GM23248 (cell line): ENCODE measurements at places on chromosomes 4 and X. TPM values are rescaled to one million over a fixed set of nuclear protein-coding genes. Genes with fewer than 3 reads are reported as not detected.

- peak; percentile 80 for DNase-seq
Observed at GRCh38 chr4:3041192-3042142, 32.9 kb downstream of the HTT-AS start.

GRCh38 chr4:53424280-53424679 is 46.8 kb downstream of the FIP1L1 start:
- peak; percentile 9 for DNase-seq

The MAP7D2 gene
- polyA plus RNA-seq: 0.11 and 0.16 TPM in 2 replicates

The BEND2 gene
- polyA plus RNA-seq: not detected in 2 replicates

The PNMA5 gene
- polyA plus RNA-seq: not detected in 2 replicates

DNA sequence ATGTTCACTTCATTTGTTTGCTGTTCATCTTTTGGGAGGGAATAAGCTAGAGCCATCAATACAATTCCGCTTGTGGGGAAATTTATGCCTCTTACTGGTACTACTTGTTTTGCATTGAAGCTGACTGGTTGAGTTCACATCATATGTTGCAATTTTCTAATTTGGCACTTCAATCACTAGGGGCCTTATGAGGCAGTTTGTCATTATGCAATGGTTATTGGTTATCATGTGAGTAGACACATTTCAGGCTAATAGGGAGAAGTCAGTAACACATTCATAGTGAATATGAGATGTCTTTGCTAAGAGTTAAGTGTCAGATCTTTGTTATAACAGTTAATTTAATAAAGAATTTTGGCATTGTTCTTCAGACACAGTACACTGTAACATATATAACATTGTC is 5.0 kb downstream of the RPL36A start:
- DNase-seq: peak; percentile 30

The EDA gene
- polyA plus RNA-seq: not detected in 2 replicates
